ENCODE measurements at places on chromosomes 12 and 14.

DNA sequence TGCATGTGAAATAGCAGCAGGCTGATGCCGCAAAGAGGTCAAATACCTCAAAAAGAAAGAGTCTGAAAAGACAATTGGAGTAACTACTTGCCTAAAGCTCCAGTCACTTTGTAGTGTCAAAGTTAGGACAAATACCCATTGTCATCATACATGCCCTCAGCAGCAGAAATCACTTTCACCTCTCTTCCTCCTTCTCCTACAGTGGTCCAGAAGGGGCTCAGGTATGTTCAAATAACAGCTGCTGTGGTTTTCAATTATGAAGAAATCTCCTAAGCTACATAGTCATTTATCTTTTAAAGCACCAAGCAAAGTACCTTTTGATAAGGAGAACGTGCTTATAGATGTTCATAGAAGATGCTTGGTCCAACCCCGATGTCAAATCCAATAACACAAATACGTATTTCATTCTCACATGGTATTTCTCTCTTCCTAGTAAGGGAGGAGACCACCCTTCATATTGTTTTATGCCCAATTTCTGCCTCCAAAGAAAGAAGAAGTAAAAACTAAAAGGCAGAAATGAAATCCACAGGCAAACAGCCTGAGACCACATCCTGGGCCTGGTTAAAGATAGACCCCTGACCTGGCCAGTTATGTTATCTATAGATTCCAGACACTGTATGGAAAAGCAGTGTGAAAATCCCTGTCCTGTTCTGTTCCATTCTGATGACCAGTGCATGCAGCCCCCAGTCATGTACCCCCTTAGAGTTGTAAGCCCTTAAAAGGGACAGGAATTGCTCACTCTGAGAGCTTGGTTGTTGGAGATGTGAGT is 23.7 kb downstream of the GYS2 start:
- DNase-seq: no peak

DNA sequence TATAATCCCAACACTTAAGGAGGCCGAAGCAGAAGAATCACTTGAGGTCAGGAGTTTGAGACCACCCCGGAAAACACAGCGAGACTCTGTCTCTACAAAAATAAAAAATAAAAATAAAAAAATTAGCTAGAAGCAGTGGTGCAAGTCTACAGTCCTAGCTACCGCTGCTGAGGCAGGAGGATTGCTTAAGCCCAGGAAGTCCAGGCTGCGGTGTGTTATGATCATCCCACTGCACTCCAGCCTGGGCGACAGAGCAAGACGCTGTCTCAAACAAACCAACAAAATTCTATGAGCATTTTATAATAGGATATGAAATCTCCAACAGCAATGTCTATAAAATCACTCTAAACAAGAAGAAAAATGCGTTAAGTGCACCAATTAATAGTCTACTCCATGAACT is 75.3 kb downstream of the PPP1R12A start:
- no peak for DNase-seq

GRCh38 chr14:21521501-21521900 is 4.6 kb downstream of the SALL2 start:
- no peak for DNase-seq

- no peak for DNase-seq
These were observed 409.2 kb downstream of the IPO8 start for GRCh38 chr12:30286345-30286926.

DNA sequence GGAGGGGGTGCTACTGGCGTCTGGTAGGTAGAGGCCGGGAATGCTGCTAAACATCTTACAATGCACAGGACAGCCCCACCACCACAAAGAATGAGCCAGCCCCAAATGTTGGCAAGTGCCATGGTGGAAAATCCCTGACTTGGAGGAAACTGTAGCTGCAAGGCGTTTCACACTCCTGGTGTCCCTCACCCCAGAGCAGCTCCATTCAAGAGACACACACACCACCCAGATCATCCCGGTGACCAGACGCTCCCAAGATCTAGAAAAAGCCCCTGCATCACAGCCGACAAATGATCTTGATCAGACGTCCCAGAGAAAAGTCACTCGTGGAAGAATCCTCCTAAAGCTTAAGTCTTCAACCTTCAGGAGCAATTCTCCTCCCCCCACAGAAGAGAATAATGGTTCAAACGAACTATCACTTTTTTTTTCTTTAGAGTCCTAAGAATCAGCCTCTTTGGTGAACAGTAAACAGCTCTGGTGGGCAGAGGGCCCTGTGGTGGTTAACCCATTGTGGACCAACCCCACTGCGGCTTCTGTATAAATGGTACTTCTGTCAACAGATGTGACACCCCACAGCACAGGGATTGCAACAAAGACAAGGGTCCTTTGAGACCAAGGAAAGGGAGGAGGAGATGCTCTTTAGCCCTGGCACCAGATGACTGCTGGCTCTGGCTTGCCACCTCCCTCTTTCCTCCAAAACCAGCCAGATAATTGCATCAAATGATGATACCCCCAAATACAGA is 2.7 kb downstream of the GLTP start:
- no peak for DNase-seq

- no peak for DNase-seq
These were observed 8.2 kb upstream of the CCDC85C start for GRCh38 chr14:99612071-99612737.

All from NCI-H1048 (cell line).